ENCODE measurements at places on chromosomes 7 and 10. TPM values are rescaled to one million over a fixed set of nuclear protein-coding genes. Genes with fewer than 3 reads are reported as not detected.

The ELFN1 gene
- polyA plus RNA-seq = not detected

DNA sequence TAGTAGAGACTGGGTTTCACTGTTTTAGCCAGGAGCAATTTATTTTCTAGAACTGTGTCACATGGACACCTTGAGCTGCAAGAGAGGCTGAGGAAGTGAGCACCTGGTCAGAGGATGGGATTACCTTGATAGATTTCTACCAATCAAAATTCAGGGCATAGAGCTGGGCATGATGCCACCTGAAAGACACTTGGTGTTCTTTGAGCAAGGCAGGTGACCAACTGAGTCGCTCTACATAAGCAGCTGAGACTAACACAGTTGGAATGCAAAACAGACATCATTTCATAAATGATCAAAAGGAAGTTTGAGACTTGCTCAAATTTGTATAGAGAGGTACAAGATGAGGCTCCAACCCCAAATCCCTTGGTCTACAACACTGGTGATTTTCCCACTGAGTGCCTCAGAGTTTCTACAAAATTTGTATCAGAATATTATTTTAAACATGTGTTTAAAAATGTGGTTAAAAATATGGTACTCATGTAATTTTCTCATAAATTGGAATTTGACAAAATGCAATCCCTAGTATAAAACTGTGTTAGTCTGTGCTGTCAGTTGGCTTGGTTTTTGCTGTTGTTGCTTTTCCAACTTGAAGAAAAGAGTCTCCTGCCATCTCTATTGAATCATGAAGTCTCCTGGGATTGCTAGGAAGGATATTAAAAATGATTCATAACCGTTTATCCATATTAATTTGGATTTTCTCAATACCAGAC, 156.4 kb upstream of the MDFIC start:
- no peak for DNase-seq

GRCh38 chr10:21532694-21533466, 1.2 kb upstream of the MLLT10 start:
- DNase-seq = no peak

The ANKRD2 gene
- polyA plus RNA-seq = not detected

DNA sequence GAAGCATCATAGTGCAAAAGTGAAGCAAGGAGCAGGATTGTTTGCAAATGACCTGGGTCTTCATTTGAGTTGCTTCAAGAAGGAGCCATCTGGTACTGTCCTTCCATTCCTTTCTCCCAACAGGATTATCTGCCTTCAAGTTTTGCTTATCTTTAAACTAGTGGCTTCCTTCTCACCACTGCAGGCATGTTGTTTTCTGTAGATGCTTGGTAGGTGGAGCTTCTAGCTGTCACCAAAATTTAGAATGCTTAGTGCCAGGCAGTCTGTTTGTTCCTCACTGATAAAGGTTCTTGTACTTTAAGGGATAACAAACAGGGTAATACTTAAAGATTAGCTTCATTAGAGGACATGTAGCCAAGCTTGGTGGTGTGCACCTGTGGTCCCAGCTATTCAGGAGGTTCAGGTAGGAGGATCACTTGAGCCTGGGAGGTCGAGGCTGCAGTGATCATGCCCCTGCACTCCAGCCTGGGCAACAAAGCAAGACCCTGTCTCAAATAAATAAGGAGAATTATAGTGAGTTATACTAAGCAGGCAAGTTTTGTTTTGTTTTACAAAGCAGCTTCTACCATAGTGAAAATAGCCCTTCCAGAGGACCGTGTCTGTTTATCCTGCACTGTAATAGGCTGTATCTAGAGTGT, 5.7 kb downstream of the ARL5B start:
- DNase-seq = no peak

- DNase-seq = no peak
Observed at GRCh38 chr7:103632005-103632639, 186.1 kb upstream of the SLC26A5 start.

The SLC26A5 gene
- not detected for polyA plus RNA-seq

DNA sequence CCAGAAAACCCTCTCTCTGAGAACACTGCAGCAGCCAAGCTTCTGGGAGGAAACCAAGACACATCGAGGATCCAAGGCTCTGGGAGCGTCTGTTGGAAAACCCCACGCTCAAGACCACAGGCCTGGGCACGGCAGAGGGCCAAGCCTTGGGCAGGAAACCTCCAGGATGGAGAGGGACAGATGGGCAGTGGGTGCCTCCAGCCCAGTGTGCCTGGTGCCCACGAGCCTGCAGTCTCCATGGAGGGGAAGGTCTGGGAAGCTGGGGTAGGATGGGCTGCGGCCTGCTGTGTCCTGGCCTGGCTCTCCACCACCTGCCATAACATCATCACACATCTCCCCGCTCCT, 96.1 kb downstream of the FAM53B start:
- DNase-seq = no peak

DNA sequence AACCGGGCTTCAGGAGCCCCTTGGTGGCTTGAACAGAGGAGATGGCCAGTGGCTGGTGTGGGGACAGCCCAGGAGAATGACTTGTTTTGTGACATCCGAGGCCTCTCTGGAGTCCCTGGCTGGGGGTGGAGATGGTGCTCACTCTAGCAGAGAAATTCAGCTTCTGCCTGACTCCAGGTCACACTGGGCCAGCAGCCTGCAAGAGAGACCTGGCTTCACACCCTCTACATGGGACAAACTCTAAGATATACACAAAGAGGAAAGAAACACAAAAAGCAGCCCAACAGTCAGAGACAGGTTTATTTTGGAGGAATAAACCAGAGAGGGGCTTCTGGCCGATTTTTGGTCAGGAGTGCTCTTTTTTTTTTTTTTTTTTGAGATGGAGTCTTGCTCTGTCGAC, 132.8 kb downstream of the ELFN1 start:
- DNase-seq = no peak

DNA sequence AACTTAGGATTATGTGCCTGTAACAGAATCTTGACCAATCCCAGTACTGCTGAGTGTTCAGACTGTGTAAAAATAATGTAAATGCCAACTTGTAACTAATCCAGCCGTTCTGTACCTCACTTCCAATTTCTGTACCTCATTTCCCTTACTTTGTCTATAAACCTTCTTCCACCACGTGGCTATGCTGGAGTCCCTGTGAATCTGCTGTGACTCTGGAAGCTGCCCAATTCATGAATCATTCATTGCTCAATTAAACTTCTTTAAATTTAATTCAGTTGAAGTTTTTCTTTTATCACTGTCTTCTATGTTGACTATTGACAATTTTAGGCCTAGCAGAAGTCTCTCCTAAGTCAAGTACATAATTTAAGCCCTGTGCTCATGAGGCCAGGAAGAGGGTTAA, 215.3 kb upstream of the RHOBTB1 start:
- DNase-seq = no peak

- DNase-seq = no peak
Observed at GRCh38 chr7:136555933-136556332, 312.5 kb upstream of the CHRM2 start.

The GDF10 gene
- not detected for polyA plus RNA-seq

The CTAGE15 gene
- polyA plus RNA-seq = not detected

DNA sequence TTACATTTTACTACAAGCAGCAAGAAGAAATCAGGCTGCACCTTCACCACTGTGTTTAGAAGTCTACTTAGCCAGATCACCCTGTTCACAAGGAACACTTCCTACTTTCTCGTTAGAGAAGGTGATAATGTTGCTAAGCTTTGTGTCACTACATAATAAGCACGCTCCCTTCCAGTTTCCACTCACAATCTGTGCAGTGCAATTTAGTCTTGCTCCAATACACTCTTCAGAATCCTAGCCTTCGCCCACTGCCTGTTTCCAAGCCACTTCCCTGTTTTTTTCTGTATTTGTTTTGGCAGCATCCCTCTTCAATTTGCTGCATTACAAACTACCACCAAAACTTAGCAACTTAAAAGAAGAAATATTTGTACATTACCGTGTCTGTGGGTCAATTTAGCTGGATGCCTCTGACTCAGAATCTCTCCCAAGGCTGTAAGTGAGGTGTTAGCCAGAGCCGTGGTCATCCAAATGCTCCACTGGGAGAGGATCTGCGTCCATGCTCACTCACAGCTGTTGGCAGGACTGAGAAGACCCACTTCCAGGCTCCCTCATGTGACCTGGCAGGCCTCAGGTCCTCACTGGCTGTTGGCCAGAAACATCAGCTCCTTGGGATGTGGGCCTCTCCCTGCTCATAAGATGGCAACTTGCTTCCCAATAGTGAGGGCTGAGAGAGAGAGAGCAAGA, 110.4 kb downstream of the PON1 start:
- DNase-seq = no peak

GRCh38 chr10:58555930-58556311, 43.2 kb downstream of the BICC1 start:
- DNase-seq = no peak

DNA sequence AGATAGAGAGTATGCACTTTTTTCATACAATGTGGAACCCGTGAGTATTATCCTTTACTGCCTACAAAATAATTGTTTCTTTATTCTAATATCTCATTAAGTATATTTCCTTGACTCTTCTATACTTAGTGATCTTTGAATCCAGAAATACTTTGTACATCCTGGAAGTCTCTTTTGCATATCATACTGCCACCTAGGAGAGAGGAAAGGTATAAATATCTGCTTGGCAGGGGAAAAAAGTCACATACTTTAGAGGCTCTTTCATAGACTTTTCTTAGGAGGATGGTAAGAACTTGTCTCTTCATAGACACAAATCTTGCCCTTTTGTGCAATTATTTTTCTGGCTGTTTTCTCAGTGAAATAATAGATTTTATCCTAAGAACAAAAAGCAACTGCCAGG, 436.0 kb downstream of the PAXIP1 start:
- no peak for DNase-seq

DNA sequence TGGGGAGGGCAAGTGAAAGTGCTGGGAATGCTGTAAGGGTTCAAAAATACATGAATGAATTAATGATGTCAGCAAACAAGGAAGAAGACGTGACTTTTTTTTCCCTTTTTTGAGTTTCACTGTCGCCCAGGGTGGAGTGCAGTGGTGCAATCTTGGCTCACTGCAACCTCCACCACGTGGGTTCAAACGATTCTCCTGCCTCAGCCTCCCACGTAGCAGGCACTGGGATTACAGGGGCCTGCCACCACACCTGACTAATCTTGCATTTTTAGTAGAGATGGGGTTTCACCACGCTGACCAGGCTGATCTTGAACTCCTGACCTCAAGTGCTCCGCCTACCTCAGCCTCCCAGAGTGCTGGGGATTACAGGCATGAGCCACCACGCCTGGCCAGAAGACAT, 30.0 kb downstream of the DENND10 start:
- DNase-seq = no peak

- no peak for DNase-seq
Observed at GRCh38 chr10:132628966-132629900, 91.6 kb downstream of the INPP5A start.

DNA sequence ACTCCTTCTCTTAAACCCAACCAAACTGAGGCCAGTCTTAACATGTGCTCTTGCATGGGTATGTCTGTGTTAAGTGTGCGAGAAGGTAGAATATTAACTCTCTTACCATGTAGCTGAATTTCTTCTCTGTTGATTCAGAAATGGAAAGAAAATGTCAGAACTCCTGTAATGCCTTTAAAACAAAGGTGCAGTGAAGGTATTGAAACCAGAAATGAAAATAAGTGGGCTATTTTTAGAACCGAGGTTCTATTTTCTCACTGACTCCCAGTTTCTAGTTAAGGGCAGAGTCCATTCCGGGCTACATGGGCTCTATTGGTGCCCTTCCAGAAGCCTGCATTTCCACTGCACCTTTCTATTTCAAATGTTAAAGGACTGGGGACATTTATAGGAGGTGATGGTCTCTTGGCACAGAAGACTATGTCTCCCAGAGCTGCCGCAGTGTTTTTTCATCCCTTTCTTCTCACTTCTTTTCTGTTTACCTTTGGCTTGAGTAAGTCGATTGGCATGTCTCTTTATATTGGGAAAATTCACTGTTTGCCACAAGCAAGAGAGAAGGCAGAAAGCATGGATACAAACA, 174.9 kb downstream of the LRMDA start:
- no peak for DNase-seq

The FBXO24 gene
- 1.8 TPM for polyA plus RNA-seq

GRCh38 chr7:133829336-133829897, 297.7 kb upstream of the LRGUK start:
- DNase-seq = no peak

The AFAP1L2 gene
- 4.8 TPM for polyA plus RNA-seq

The PNLIPRP1 gene
- not detected for polyA plus RNA-seq

The ARHGEF35 gene
- polyA plus RNA-seq = 0.34 TPM

The IGFBP1 gene
- not detected for polyA plus RNA-seq

DNA sequence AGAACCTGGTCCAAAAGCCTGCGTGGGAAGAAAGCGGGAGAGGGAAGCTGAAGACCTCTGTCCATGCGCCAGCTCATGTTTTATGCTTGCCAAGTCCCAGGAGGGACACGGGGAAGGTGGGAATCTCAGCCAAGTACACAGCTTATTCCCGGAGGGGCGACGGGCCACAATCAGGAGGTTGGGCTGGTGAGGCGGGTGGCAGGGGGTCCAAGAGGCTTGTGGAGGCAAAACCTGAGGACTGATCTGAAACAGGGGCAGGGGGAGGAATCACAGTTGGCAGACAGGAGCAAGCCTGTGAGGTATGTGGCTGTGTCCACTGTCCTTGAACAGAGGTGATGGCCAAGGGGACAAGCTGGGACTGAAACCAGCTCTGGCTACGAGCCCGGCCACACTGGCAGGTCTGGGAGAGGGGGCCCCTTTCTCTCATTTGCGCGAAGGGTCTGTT, 38.0 kb upstream of the LEP start:
- no peak for DNase-seq

DNA sequence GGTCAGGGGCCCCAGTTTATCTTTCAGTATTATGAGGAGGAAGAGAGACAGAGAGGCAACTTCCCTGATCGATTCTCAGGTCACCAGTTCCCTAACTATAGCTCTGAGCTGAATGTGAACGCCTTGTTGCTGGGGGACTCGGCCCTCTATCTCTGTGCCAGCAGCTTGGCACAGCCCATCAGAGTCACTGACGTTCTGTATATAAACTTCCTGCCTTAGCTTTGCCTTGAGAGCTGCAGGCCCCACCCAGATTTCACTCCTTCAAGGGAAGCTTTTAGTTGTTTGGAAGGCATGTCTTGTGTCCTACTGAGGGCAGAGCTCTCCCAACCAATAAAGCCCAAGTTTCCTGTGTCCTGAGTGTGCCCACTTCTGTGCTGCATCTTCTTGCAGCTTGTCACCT, 242.5 kb upstream of the PRSS58 start:
- DNase-seq = no peak

DNA sequence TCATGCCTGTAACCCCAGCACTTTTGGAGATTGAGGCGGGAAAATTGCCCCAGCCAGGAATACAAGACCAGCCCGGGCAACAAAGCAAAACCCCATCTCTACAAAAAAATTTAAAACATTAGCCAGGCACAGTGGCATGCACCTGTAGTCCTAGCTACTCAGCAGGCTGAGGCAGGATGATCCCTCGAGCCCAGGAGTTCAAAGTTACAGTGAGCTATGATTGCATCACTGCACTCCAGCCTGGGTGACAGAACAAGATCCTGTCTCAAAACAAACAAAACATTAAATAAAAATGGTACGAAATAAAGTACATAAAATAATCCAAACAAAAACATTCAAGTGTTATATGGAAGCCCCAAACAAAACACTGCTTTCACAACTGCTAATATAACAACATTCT, 125.0 kb downstream of the SNX13 start:
- no peak for DNase-seq
